ENCODE measurements at places on chromosomes 3 and 15.

GRCh38 chr3:126973814-126974213 is 9.1 kb upstream of the PLXNA1 start:
- no peak for DNase-seq

DNA sequence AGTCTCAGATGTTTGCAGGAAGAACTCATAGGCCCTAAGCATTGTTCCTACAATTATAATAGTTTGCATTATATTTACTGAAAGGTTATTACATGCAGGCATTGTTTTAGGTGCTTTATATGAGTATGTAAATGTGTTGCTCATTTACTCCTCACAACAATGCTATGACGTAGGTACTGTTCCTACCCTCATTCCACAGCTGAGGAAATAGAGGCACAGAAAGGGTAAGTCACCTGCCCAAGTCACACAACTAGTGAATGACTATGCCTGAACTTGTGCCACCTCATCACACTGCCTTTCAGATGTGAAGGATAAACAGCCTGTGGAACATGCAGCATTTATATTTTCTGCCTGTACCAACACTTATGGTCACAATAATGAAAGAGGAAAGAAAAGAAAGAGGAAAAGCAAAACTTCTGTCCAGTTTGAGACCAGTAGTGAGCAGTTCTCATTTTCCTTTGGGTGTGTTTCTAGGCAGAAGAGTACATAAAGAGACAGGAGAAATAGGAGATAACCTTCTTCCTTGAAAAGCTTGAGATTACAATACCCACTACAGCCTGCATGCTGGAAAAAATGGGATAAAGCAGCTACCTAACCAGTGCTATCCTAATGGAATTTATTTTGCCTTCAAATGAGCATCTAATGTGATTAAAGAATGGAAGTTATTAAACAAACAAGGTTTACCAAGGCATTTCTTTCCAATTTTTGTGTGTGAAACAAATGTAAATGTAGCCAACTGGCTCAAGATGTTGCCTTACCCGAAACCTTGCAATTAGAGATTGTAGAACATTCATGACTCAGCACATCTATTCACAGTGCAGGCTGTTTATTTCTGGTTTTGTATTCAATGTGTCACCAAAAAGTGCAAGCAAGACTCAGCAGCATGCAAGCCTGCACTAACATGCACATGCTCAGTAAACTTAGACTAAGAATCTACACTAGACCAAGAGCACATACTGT is 20.5 kb upstream of the ENTPD3 start:
- no peak for DNase-seq

GRCh38 chr3:108608750-108609149 is 19.2 kb downstream of the DZIP3 start:
- DNase-seq = no peak

DNA sequence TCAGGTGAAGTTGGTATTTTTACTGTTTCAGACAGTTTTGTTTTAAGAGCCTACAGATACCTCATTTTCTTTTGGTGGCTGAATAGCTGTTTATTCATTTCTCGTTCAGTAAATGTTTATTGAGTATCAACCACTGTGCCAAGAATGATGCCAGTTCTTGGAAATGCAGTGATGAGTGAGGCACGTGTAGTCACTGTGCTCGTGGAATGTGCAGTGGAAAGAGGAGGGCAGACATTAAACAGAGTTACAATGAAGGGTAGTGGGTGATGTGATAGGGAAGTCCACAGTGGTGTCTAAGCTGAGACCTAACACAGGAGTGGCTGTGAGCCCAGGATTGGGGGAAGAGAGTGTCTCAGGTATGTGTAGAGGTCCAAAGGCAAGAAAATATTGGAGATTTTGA is 73.7 kb downstream of the ARHGEF26 start:
- DNase-seq = no peak

GRCh38 chr15:23422946-23423708 is 23.9 kb downstream of the GOLGA6L2 start:
- no peak for DNase-seq

DNA sequence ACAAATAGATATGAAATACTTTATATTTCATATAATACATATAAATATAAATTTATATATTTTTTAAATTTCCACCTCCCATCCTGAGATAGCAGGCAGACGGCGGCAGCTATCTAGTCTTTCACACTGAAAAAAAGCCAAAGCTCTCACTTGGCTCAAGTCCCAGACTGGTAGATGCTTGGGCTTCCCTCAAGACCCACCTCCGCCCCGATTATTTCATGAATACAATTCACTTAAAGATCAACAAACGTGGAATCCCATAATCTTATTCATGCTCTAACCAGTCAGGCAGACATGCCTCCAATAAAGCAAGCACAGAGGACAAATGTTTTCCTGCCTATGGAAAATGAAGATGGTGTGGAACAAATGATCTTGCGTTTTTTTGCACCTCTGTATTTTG is 275.9 kb upstream of the NR2F2 start:
- DNase-seq = no peak

- no peak for DNase-seq
These were observed 10.2 kb downstream of the GNB5 start for GRCh38 chr15:52180851-52181450.

DNA sequence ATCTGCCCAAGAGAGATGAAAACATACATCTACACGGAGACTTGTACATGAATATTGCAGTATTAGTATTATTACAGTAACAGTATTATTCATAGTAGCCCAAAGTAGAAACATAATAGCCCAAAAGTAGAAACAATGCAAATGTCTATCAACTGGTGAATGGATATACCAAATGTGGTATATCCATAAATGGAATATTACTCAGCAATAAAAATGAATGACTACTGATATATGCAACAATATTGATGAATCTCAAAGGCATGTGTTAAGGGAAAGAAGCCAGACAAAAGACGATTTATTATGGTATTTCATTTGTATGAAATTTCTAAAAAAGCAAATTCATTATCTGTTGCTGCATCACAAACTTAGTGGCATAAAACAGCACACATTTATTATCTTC is 23.5 kb upstream of the ZNF639 start:
- DNase-seq = no peak

- peak; percentile 45 for DNase-seq
These were observed 1.3 kb upstream of the HACD2 start for GRCh38 chr3:123586131-123586530.

DNA sequence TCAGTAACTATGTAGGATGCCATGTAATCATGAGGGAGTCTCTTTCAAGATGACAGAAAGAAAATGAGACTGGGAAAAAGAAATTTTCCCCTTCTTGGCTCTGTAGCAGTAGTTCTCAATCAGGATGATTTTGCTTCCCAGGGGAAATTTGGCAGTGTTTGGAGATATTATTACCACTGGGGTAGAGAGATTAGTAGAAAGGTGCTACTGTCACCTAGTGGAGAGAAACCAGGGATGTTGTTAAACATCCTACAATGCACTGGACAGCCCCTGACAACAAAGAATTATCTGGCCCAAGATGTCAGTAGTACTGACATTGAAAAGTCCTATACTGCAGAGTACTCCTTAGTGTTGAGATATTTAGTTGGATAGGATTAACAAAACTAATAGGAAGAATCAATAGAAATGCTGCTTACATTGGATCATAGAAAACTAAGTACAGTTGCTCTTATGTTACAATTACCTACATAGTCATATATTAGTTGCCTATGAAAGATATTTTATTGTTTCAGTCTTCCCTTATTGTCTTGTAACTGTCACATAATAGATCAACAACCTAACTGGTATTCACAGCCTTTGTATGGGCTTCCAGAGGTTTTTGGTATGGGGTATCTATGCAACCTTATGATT is 433.3 kb downstream of the RAP2B start:
- no peak for DNase-seq

- DNase-seq = no peak
These were observed 113.6 kb upstream of the SNTN start for GRCh38 chr3:63538919-63539318.

GRCh38 chr3:112776000-112776399 is 70.7 kb downstream of the CD200R1L start:
- DNase-seq = no peak

DNA sequence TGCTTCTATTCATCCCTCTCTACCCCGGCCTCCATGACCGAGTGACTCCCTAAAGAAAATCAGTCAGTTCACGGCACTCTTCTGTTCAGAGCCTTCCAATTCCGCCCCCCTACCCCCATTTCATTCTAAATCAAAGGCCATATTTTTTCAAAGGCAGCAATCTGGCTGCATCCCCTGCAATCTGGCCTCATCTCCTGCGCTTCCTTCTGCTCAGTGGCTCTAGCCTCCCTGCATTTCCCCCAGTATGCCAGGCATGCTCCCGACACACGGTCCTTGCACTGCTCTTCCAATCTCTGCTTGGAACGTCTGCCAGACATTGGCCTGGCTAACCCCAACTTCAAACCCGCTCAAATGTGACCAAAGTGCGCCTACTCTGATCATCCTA is 67.7 kb downstream of the EXOG start:
- DNase-seq = no peak

DNA sequence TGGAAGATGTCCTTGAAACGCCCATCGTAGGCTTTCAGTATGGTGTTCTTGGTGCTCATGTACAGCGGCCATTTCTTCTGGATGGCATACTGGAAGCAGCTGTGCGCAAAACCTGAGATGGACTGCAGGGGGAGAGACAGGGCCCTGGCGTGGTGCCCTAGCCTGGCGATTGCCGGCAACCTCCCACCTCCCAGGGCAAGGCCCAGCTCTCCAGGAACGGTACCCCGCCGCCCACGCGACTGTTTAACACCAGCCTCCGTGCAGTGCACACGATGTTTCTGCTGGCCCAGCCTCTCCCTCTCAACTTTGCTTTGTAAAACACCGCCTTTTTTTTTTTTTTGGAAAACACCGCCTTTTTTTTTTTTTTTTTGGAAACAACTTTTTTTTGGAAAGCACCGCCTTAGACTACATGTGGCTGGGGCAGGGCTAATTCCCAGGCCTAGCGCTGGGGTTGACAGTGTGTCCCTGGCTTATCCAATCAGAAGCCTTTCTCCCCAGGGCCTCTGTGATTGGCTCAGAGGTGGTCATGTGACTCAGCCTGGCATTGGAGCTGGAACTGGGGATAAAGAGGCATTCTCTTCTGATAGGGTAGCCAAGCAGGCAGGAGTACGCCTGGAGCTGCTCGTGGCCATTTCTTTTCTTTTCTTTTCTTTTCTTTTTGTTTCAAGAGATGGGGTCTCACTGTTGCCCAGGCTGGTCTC is 14.7 kb downstream of the IDH2 start:
- DNase-seq = no peak

- no peak for DNase-seq
These were observed 4.0 kb downstream of the CYP8B1 start for GRCh38 chr3:42871592-42872196.

- DNase-seq = no peak
These were observed 1.1 kb downstream of the RAF1 start for GRCh38 chr3:12662593-12663400.

Measured in GM06990 (cell line).